ENCODE measurements at places on chromosomes 6 and 20.

DNA sequence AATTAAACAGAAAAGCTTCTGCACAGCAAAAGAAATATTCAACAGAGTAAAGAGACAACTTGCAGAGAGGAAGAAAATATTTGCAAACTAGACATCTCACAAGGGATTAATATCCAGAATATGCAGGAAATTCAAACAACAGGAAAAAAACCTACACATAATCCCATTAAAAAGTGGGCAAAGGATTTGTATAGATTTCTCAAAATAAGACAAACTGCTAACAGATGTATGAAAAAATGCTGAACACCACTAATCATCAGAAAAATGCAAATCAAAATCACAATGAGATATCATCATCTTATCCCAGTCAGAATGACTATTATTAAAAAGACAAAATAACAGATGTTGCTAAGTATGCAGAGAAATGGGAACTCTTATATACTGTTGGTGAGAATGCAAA is 129.6 kb downstream of the SYNDIG1 start:
- no peak for DNase-seq

GRCh38 chr6:91376686-91377085 is 789.8 kb upstream of the MAP3K7 start:
- no peak for DNase-seq

GRCh38 chr20:15913391-15914025 is 659.7 kb downstream of the KIF16B start:
- no peak for DNase-seq

DNA sequence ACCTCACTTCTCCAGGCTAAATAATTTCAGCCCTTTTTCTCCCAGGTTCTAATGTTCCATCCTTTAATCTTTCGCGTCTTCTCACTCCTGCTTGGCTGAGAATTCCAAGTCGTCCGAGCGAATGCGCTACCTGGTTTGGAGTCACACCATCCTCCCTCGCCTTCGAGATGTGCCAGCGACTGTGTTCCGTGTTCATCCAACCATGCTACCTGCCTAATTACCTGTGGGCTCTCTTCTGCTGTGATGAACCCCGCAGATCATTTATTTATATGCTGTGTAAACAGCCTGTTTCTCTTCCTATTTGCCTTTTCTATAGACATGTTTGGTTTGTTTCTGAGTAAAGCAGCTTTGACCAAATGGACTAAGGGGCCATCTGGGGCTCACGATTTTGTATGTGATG is 83.5 kb upstream of the TMEM181 start:
- no peak for DNase-seq

DNA sequence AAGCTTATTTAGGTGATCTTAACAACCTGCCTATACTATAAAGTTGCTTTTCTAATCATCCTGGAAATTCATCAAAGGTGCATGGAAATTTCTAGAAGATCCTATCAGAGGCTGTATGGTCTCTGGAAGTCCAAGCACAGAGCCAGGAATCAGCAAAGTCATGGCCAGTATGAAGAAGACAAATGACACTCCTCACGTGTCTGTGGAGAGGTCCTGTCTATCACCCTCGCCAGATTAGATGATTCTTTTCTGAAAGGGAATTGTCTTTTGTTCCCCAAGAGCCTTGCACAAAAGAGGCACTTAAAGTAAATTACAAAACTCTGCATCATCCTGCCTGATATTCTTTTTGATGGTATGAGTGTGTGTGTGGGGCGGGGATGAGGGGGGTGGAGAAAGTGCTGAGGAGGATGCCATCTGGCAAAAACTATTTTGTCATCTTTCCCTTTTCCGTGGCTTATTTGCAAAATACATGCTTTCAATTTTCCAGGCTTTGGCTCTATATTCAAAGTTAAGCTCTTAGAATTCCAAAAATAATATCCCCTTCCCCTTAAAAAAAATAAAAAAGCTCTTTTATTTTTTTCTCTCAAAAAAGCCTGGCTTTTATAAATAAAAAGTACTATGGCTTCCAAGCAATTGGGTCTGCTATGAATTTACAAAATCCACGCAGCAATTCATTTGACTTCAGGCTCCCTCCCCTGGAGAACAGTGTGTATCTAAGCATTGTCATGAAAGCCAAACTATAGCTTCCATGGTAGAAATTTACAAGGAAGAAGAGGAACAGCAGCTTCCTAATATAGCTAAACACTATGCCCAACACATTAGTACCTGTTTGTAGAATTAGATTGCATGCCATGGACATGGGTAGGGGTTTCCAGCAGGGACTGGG is 185.2 kb upstream of the ARG1 start:
- DNase-seq: no peak

DNA sequence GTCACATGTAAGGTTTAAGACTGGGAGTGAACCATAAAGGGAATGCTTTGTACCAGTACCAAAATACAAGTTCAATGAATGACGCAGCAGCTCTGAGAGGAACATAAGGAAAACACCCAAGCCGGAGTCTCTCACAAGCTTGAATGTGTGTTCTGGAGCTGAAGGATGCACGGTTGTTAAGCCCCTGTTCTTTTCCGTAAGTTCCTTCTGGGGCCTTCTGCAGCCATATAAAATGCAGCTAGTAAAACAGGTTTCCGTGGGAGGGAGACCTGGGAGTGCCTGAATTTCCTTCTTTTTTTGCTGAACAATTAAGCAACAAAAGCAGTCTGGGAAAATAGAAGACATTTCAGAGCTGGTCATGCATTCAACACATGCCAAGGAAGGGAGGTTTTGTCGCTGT is 73.2 kb upstream of the JAG1 start:
- DNase-seq: no peak

DNA sequence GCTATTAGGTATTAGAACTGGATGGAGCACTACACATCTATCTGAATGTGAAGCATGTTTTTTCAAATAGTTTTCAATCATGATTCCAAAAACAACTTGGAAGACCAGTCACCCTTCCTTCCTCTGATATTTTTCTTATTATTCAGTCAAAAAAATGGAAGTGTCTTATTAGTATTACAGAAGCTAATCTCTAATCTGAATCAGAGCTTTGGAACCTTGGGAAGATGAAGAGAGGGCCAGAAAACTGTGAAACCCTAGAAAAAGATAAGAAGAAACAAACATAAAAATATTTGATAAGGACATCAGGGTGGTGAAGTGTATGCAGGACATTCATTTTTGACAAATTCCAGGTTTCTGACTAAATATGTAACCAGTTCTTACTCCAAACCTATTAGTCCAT is 166.3 kb upstream of the PRSS16 start:
- no peak for DNase-seq

DNA sequence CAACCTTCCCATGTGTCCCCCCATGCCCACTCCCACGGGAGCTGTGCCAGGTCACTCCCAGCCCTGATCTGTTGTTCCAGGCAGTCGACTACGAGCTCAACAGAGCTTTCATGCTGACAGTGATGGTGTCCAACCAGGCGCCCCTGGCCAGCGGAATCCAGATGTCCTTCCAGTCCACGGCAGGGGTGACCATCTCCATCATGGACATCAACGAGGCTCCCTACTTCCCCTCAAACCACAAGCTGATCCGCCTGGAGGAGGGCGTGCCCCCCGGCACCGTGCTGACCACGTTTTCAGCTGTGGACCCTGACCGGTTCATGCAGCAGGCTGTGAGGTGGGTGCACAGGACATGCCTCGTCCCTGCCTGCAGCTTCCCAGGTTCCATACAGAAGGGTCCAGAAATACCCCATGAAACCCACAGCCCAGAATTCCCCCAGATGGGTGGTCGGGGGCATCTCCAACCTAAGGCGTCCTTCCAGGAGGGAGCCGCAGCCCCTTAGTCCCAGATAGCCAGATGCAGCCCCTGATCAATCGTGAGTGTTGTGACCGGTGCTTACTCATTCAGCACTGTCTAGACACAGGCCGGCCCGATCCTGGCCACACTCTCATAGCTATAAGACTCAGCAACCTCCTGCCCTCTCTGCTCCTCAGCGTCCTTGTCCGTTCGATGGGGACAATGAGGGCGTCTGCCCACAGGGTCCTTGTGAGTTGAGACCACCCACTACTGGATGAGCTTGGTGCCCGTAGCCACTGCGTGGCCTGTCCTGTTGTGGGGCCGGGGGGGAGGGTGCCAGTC is 142.1 kb downstream of the TAF4 start:
- peak; percentile 80 for DNase-seq

DNA sequence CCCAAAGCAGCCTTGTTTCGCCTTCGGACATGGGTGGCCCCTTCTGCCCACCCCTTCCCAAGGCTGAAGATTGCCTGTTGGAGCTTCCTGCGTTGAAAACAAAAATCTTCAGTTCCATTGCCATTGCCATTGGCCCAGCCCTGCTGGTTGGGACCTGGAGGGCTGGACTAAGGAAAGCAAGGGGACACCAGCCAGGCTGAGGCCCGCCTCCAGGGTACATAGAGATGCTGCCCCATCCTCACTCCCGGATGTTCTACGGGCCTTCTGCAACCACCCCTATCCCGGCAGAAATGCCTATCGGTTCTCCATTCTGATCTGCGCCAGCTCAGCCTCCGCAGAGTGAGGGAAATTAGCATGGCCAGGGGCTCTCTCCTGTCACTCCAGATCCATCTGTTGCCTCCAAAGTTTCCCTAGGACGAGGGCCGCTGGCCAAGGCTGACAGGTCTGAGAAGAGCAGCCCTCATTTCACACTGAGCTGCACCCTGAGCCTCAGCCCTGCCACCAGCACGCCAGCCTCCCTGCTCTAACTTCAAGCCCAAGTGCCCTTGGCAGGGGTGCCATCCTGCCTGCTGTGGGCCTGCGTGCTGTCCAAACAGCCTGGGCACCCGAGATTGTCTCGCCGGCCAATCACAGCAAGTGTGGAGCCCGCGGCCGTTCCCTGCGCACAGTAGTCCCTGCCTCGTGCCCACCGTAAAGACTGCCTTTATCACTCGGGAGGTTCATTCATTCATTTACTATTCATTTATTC is 13.4 kb upstream of the STX16 start:
- peak; percentile 79 for DNase-seq

- no peak for DNase-seq
These were observed 74.3 kb downstream of the ERMARD start for GRCh38 chr6:169825558-169826225.

- no peak for DNase-seq
These were observed 31.4 kb downstream of the TFEB start for GRCh38 chr6:41704028-41704427.

GRCh38 chr6:7803214-7803613 is 77.3 kb downstream of the BMP6 start:
- no peak for DNase-seq

DNA sequence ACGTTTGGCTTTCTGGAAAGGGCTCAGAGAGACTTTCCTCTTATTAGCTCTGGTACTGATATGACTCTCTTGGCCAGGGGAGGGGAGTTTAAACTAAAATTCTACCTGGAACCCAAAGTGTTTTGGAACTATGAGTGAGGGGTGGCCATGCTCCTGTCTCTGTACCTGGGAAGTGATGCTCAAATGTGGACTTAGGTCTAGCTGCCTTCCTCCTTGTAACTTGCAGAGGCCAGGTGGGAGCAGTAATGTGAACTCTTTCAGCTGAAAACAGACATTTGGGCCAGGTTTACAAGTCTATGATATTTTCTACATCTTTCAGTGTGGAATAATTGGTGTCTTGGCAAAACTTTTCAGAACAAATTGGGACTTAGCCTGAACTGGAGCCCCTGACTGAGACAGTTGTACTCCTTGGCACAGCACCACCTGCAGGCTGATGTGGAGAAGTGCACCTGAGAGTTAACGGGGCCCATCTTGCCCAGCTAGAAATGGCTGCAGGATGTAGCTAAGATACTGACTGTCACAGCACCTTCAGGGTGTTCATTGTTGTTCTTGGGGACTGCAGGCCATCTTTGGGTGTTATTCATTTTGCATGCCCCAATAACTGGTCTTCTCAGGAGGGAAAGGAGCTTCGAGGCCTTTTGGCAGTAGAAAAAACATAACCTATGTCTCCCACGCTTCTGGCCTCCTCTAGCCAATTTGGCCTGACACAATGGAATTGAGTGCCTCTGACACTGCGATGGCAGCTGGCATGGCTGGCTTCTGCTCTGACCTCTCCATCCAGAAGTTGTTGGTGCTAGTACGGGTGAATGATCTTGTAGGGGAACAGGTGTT is 37.1 kb downstream of the CD109 start:
- no peak for DNase-seq

DNA sequence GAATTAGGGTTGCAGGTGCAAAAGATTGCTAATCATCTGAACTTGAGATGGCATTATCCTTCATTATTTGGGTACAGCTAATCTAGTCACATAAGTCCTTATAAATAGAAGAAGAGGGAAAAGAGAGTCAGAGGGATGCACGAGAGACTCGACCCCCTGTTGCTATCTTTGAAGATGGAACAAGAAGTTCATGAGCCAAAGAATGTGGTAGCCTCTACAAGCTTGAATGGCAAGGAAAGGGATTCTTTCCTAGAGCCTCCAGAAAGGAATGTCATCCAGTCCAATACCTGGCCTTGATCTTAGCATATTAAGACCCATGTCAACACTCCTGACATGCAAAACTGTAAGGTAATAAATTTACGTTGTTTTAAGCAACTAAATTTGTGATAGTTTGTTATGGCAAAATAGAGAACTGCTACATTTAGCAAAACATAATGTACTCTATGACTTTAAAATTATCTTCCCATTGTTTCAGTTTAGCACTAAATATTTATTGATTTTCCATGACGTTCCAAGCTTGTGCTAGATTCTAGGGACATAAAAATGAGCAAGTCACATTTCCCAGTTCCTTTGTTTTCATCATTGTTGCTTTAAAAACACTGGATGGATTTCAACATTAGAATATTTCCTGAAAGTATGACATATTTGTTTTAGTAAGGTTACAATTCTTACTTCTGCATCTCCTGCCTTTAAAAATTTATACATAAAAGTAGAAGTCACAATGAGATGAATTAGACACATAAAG is 12.7 kb downstream of the MANEA start:
- no peak for DNase-seq

GRCh38 chr6:74867291-74867690 is 338.6 kb downstream of the COL12A1 start:
- no peak for DNase-seq

GRCh38 chr6:136586295-136586694 is 36.1 kb upstream of the MAP7 start:
- no peak for DNase-seq

DNA sequence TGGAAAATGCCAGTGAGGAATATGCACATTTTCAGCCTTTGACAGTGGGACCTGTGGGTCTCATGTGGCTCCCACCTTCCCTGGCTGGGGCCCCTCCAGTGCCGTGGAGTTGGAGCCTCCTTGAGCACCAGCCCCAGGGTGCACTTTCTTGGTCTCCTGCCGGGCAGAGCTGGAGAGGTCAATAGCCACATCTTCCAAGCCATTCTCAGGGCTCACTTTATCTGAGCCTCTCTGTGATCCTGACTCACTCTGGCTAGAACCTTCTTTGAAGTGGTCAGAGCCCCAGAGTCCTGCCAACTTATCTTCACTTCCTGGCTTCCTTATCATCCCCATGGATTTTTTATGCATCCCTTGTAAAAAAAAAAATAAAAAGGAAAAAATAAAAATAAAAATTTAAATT is 5.7 kb downstream of the VSX1 start:
- no peak for DNase-seq

GRCh38 chr6:131946992-131947955 is 3.9 kb downstream of the CCN2 start:
- no peak for DNase-seq

DNA sequence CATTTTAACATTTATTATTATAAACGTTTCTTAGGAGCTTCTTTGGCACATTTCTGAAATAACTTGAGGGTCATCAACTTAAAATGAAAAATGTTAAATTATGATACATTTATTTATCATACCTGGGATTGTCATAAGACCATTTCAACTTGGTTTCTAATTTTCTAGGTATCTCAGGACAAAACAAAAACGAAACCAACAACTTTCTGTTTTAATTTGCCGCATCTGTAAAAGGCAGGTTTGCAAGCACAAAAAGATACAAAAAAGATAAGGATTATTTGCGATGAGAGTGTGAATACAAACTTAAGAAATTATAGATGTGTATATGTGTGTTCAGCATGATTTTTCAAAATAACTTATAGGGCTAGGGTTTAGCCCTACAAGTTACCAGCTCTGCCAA is 395.0 kb upstream of the RUNX2 start:
- DNase-seq: no peak
